Urinary bladder (tissue), 4 donors: ENCODE measurements at places on chromosomes 4 and X. TPM values are rescaled to one million over a fixed set of nuclear protein-coding genes. Genes with fewer than 3 reads are reported as not detected.

GRCh38 chrX:111695297-111695880, 14.4 kb downstream of the ALG13 start:
- DNase-seq = no peak

- no peak for DNase-seq
Observed at GRCh38 chr4:78410676-78411075, 140.9 kb upstream of the ANXA3 start.

Gene MAGED4
- total RNA-seq = 2.4 TPM

Gene CABS1
- total RNA-seq = not detected

Gene ODAPH
- not detected for total RNA-seq

GRCh38 chr4:185219551-185220344, 10.3 kb downstream of the SNX25 start:
- DNase-seq = peak; percentile 77

DNA sequence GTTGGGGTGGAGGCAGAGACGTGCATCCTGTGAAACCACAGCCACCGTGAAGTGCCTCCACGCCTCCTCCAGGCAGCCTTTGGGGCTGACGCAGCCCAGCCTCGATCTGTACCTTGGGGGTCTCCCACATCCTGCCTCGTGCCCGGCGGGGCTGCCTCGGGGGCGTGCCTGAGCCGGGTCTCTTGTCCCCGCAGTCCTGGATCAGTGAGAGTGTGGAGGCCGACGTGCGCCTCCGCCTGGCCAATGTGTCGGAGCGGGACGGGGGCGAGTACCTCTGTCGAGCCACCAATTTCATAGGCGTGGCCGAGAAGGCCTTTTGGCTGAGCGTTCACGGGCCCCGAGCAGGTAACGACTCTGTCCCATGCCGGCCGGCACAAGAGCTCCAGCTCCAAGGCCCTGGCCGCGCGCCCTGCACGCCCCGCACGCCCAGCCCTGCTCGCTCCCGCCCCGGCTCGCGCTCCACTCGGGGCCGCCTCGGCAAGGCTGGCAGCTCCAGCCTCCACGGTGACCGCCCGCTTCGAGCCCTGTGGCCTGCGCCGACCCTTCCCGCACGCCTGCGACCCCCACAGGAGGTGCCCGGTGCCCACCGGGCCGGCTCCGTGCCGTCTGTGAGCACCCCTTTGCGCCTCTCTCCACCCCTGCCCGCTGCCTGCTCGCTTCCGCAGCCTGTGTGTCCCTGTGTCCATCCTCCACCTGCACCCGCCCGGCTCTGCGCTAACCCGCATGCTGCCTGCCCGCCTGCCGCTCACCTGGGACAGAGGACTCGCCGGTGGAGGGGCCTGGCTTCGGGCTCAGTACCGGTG, 9.8 kb downstream of the FGFR3 start:
- DNase-seq = no peak

Gene ARMCX1
- 71.3 TPM for total RNA-seq

DNA sequence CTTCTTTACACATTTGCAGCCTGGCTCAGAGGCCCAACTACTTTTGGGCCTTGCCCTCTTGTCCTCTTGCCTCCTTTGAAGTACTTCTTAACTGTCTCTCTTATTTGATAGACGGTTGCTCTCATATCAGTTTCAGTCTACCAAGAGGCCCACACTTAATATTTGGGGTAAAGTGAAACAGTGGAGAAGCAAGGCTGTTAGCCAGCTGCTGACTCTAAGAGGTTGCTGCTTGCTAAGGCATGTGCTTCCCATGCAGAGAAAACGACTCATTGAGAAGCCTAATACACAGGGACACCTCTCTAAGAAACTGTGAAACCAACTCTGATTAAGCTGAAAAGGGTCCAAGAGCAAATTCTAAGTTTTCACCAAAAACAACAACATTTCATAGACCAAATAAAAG, 94.6 kb downstream of the PPP3CA start:
- DNase-seq = no peak

Gene FABP2
- total RNA-seq = not detected

Gene NEXMIF
- total RNA-seq = 3.8 TPM

DNA sequence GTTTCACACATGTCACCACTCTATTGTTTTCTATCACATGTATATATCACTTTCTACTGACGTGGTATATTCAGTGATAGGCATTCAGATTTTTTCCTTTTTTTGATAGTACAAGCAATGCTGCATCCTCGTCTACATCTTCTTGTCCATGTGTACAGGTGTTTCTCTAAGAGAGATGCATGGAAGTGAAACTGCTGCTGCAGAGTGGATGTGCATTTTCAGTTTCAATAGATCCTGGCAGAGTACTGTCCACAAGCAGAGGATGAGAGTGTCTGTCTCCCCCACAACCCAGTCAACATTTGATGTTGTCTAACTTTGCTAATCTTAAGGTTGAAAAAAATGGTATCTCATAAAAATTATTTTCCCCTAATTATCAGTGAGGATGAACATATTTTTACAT, 194.0 kb upstream of the CASK start:
- no peak for DNase-seq

DNA sequence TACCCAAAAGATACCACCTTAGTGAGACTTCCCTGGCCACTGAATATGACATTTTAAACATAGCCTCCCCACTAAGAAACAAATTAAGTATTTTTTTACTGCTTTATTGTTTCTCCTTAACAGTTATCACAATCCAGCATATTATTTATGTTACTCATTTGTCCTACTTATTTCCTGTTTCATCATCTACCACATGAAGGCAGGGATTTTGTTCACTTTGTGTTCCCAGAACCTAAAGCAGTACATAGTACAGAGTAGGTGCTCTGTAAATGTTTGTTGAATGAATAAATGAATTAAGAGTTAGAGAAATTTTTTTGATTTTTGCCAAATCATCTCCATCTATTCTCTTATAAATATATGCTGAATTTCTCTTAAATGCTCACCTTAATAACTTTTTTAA, 318.4 kb upstream of the GIMD1 start:
- no peak for DNase-seq

DNA sequence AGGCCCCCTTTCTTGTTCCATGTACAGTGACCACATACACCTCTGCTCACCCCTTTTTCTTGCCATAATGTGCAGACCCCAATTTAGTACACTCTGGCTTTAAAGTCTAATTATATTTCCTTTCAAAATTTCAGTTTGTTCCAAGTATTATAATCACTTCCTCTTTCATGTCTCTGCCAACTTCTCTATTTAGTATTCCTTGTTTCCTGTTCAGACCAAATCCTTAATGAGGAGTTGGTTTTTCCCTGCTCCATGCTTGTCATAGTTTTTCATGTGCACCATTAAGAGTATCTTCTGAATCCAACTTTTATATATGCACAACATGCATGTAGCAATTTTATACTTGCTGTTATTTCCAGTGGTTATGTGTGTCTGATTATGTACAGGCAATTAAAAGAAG, 32.3 kb downstream of the USP53 start:
- no peak for DNase-seq

GRCh38 chr4:103307453-103308247, 109.5 kb upstream of the CENPE start:
- DNase-seq = no peak

GRCh38 chr4:189143263-189143952, 797.3 kb upstream of the FRG1 start:
- no peak for DNase-seq

Gene SATL1
- total RNA-seq = 0.21 TPM
